ENCODE measurements at places on chromosomes 7 and 10. TPM values are rescaled to one million over a fixed set of nuclear protein-coding genes. Genes with fewer than 3 reads are reported as not detected.

Gene DGKB
- not detected for total RNA-seq

DNA sequence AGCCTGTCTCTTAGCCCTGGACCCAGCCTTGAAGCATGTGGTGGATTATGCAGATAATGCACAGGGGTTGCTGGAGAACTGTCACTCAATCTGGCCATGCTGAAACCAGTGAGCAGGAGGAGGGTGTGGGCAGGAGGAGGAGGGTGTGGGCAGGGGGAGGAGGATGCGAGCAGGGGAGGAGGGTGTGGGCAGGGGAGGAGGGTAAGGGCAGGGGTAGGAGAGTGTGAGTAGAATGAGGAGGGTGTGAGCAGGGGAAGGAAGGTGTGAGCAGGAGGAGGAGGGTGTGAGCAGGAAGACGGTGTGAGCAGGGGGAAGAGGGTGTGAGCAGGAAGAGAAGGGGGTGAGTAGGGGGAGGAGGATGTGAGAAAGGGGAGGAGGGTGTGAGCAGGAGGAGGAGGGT is 18.8 kb downstream of the CAMK2B start:
- DNase-seq = no peak

DNA sequence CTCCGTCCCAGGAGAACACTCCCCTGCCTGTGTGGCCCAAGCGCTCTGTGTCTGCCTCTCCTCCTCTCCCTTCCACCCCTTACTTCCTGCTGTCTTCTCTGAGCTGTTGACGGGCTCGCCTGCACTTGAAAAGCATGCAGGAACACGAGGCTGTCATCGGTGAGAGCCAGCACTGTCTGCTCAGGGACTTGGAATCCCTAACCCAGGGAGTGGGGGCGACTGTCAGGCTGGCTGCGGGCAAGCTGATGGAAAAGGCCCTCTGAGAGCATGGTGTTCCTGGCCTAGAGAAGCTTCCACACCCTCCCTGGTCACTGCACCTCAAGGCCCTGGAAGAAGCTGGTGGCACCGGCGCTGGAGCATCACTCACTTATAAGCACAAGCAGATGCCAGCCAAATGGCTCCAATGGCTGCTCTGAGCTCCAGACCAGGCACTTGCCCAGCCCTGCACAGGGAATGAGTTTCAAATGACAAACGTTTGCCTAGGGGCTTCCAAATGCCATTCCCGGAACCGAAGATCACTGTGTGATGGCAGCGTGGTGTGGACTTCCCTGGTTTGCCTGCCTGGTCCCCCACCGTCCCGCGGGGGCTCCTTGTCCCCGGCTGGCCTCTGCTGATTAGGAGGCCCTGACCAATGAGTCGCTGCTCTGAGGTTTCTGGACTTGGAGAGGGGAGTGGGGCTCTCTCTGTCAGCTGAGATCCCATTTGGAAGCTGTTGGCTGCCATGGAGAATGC is 56.7 kb upstream of the EBF3 start:
- peak; percentile 66 for DNase-seq

Gene PNLIPRP1
- not detected for total RNA-seq

GRCh38 chr10:49505076-49505475 is 33.8 kb downstream of the ERCC6 start:
- DNase-seq = no peak

GRCh38 chr7:150973571-150974451 is 4.3 kb downstream of the KCNH2 start:
- peak; percentile 85 for DNase-seq

DNA sequence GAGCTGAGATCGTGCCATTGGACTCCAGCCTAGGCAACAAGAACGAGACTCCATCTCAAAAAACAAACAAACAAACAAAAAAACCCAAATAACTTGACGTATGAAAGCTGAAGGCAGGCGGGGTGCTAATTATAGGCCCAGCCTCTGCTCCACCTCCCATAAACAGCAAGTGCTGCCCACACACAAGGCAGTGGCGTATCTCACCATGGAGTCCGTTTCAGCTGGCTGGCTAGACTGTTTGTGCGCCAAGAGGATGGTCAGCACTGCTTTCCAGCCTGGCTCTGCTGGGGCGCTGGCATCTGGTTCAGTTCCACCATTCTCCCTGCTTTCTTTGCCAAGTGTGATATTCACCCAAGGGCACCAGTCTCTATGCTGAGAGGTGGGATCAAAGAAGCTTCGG is 29.1 kb downstream of the ZC3HC1 start:
- DNase-seq = no peak

- no peak for DNase-seq
Measured at GRCh38 chr7:136526408-136527105, 341.9 kb upstream of the CHRM2 start.

Gene SLC13A1
- not detected for total RNA-seq

GRCh38 chr10:112332509-112333228 is 41.2 kb upstream of the ACSL5 start:
- DNase-seq = no peak

Gene GALNT17
- 10.8 TPM for total RNA-seq

- no peak for DNase-seq
Measured at GRCh38 chr10:50224330-50224952, 26.9 kb downstream of the ASAH2 start.

GRCh38 chr7:30708983-30709382 is 26.7 kb upstream of the CRHR2 start:
- DNase-seq = peak; percentile 15
